ENCODE measurements at places on chromosomes 16 and 17. TPM values are rescaled to one million over a fixed set of nuclear protein-coding genes. Genes with fewer than 3 reads are reported as not detected.

ZCCHC14 gene
- 37.3 TPM for total RNA-seq

DHRS7C gene
- not detected for total RNA-seq

CLEC3A gene
- total RNA-seq, result not detected

CCL4 gene
- total RNA-seq, result not detected

- no peak for DNase-seq
Observed at GRCh38 chr16:10667239-10667638, 27.5 kb downstream of the TEKT5 start.

GRCh38 chr16:6446370-6446769 lies 886.3 kb upstream of the RBFOX1 start:
- no peak for DNase-seq

DNA sequence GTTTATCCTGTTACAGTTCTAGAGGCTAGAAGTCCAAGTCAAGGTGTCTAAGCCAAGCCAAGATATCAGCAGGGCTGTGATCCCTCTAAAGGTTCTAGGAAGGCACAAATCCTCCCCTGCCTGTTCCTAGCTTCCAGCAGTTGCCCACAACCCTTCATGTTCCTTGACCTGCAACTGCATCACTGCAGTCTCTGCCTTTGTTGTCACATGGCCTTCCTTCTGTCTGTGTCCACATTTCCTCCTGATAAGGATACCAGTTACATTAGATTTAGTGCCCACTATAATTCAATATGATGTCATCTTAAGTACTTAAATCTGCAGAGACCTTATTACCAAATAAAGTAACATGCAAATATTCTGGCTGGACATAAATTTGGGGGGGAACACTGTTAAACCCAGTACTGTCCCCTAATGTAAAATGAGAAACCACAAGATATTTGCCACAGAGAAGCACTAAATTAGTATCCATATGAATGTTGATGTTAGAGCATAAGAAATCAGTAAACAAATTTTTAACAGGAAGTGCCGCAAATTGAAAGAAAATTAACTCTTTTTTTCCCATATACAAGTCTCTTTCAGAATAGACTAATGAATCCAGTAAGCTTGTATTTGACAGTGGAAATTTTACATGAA lies 4.7 kb downstream of the UQCRC2 start:
- DNase-seq, result no peak

DNA sequence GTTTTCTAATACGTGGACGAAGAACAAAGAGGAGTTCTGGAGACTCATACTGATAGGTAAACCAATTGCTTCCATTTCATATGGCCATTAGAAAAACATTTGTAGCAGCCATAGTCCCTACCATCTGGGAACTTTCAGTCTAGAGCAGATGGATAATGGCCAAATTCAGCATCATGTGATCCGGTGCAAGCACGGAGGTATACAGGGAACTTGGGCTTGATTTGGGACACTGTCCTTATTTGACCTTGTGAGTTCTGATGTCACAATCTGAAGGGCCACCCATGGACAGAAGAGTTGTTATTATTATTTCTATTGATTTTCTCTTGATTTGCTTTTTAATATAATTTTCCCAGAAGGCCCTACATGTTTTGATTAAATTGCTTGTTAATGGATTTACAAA lies 154.6 kb upstream of the ZNF267 start:
- no peak for DNase-seq

DNA sequence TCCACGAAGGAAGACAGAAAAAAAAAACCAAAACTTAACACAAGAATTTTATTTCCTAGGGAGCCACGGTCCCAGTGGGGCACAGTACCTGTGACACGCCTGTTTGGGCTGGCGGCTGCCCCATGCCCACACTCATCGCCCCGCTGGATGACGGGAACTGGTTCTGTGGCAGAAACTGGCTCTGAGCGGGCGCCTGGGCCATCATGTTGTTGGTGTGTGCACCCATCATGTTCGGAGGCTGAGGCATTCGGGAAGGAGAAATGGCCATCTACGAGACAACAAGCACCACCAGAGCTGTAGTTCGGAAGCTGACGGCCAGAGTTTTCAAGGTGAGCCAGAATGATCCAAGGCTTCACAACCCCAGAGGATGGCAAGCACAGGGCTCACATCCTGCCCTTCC lies 56.3 kb upstream of the TRAP1 start:
- no peak for DNase-seq

GRCh38 chr16:31142109-31143010 lies 6.8 kb upstream of the PRSS8 start:
- DNase-seq, result peak; percentile 98

GRCh38 chr17:81909966-81910839 lies 996 bp downstream of the PCYT2 start:
- DNase-seq, result no peak

DNA sequence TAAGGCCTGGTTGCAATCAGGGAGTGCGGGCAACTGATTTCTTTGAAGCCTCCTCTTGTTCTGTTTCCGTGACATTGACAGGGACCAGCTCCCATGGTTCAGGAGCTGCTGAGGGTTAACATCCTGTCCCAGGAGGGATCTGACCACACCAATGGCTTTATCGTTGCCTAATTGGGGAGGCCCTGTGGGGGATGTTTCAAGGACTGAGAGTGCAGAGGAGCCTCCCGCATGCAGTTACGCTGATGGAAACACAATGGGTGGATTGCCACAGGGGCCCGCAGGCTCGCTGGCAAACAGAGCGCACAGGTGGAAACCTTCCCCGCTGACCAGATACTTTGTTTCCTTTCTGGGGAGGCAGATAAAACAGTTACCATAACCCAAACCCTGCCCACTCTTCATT lies 23.8 kb upstream of the ABCC1 start:
- no peak for DNase-seq

DNA sequence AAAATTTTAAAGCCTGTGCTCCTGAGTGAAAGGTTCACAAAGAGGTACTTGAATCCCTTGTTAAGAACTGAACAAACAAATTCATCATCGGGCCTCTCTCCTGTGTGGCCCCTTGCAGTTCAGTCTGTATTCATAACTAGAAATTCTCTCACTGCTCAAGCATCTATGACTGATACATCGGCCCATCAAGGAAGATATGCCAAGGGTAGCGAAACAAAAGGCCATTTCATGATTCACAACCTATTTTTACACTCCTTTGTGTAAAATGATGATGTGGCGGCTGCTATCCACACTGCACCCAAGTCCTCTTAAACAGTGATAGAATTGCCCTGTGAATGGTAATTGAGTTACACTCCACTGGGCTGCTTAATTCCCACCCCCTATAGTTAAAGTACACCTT lies 204.6 kb downstream of the STX8 start:
- no peak for DNase-seq

Measured in mesothelial cell of epicardium (in vitro differentiated cells).